H9 (cell line): ENCODE measurements at places on chromosomes 7 and 10.
A peak's percentile ranks its signal among the peaks of the same experiment; 100 is the strongest.

- no peak for DNase-seq
Observed at GRCh38 chr7:138545123-138545522, 85.1 kb downstream of the TRIM24 start.

GRCh38 chr10:62019685-62020359 lies 118.3 kb downstream of the ARID5B start:
- no peak for DNase-seq

- no peak for DNase-seq
Observed at GRCh38 chr10:128741680-128742079, 615.5 kb upstream of the MKI67 start.

DNA sequence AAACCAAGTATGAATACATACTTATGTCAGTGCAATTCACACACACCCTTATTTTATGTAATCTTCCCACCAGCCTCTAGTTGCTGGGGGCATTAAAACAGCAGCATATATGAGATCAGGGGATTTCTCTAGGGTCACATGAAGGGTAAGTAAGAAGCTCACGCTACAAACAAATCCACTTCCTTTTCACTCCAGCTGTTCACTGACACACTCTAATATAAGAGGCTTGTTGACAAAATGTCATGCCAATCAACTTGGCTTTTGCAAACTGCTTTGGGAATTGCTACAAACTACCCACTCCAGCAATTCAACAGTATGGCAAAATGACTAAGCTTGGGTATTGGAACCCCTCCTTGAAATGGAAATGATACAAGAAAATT lies 10.3 kb downstream of the FAM3C start:
- DNase-seq, result no peak

DNA sequence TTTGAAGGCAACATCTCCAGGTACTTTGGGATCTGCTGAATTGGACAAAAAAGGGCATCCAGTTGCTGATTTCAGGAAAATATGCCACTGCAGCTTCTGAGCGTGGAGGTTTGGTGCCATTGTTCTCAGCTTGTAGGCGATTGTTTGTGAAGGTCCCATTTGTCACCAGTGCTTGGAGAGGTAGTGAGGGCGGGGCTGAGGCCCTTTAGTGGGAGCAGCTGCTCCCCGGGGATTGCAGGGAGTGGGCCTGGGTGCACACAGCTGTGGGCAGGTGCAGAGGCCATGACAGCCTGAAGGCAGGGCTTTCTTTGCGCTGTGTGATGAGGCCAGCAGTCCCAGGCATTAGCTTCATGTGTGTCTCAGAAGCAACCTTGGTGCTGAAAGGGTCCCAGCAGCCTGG lies 3.9 kb downstream of the FAM20C start:
- no peak for DNase-seq

DNA sequence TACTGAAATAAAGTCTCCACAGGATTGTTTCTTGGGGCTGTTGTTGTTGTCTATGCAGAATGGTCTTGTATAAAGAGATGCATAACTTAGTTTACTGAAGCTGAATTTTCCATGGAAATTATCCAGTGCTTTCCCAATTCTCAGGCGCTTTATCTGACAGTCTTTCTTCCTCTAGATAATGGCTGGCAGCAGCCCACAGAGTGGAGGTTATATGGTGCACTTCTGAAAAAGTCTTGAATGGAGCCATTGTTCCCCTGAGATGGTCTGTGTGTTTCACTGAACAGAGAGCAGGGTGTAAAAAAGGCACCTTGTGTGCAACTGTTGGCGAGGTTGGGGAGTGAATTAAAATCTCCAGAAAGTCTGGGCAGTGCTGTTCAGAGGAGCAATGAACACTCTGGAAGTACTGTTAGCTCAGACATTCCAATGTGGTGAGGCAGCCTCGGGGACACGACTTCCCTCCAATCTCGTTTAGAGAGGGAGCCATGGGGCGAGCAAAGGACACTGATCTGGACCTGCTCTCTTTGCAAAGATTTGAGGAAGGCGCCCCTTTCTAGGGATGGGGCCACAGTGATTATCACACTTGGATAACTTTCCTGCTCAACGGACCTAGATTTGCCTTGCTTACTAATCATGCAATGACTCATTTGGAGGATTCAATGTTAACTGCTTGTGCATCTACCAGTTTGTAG lies 2.0 kb upstream of the PLCE1 start:
- DNase-seq, result peak; percentile 57

- DNase-seq, result no peak
Observed at GRCh38 chr7:102323914-102324195, 32.4 kb downstream of the SPDYE6 start.

- no peak for DNase-seq
Observed at GRCh38 chr10:61073391-61073790, 129.4 kb upstream of the RHOBTB1 start.

GRCh38 chr10:74262856-74263255 lies 111.8 kb downstream of the ADK start:
- DNase-seq, result no peak

DNA sequence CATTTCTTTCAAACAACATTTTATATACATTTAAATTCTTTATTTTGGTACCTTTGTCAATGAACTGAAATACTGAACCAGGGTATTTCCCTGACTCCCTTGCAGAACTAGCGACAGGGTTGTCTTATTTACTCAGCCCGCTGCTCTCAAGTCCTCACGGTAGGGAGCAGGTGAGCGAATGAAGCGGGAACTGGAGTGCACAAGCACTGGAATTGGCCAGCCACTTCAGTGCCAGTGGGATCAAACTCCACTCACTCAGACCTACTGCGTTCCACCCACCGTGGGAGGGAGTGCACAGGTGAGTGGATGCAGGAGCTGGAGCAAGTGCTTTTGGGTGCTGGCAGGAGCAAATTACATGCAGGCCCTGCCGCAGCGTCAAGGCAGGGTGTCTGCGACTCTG lies 28.1 kb upstream of the NEUROD6 start:
- DNase-seq, result no peak

GRCh38 chr7:143458263-143458662 lies 15.0 kb downstream of the TAS2R60 start:
- no peak for DNase-seq

GRCh38 chr7:155043756-155044155 lies 26.4 kb upstream of the HTR5A start:
- peak; percentile 39 for DNase-seq

DNA sequence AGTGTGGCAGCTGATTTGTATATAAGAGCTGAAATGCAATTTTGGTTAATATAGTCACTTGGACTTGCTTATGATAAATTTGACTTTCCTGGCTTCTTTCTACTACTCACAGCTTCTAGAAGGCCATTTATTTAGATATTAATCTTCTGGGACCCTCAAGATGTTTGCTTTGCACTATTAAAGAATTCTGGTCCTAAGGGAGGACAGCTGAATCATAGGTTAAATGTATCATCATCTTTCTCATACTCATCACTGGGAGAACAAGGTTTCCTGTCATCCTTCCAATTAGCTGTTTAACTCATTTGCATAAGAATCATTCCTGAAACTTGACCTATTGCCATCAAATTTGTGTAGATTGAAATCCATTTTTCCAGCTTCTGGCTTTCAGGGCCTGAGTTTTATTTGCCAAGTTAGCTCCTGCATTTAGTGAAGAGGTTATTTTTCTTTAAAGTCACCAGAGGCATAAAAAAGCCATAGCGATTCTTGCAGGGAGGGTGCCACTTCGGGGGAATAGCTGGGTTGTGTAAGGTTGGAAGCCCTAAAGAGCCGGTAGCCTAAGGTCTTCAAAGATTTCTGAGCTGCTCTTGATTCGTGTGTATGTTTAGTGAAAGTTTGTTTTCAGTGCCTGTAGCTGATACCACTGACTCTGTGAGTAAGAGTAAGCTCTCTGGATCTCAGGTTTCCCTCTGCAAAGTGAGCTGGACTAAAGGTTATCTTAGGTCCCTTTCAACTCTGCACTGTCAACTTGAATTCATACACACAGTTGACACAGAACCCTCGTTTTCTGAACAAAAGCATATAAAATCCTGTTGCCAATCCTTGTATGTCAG lies 4.3 kb downstream of the MAP3K8 start:
- no peak for DNase-seq

DNA sequence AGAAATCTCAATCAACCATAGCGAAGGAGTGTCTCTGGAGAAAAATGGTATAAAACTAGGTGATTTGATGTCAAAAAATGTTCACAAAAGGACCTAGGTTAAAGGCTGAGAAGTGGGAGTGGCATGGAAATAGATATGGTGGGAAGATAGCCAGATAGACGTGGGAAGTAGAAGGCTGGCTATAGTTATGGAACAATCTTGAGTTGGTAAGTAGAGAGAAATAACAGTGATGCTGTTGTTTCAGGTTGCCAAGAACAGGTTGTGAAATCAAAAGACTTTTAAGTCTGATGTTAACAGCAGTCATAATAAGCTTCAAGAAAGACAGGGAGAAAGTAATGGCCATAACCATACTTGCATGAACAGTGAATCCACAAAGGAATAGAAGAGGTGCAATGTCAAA lies 106.1 kb upstream of the RSU1 start:
- no peak for DNase-seq

DNA sequence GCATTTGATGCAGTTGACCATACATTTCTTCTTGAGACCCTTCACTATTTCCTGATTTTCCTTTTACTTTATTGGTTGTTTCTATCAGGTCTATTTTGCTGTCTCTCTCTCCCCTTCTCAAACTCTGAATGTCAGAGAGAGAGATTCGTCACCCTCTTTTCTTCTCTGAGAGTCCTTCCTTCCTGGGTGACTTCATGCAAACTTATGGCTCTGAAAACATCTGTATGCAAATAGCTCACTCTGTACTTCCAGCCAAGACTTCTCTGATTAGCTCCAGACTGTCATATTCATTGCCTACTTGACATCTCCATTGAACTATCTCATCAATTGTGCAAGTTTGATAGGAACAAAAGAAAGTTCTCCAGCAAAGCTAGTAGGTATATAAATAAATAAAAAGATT lies 191.7 kb upstream of the KLF6 start:
- no peak for DNase-seq

- no peak for DNase-seq
Observed at GRCh38 chr7:44043902-44044301, 600 bp upstream of the DBNL start.

DNA sequence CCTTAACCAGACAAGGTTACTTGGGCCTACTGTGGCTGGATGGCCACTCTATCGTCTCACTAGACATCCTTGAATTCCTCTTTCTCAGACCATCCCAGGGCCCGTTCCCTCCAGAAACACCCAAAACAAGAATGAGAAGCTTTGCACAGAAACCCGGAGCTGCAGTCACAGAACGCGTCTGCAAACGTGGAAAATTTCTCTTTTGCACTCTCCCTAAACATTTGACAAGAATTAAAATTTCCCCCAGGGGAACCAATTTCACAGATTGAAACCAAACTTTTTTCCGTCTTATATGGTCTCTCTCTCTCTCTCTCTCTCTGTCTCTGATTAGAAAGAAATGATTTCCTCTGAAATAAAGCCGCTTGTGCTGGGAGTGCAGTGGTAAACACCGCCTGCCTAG lies 120.7 kb downstream of the MKX start:
- no peak for DNase-seq

DNA sequence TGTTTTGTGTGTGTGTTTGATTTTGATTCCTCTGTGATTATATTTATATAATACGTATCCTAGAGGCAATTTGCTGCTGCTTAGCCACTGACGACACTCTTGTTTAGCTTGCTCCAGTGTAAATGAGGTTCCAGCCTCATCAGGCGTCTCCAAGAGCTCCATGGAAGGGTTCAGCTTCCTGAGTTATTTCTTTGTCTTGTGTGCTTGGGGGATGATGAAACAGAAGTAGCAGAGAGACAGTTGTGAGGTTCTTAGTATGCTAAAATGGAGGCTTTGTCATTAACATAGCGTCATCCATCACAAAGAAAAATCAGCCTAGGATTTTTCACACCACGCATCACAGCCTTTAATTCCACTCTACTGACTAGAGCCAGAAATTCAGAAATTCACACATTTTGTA lies 85.1 kb downstream of the KLF6 start:
- DNase-seq, result no peak

- DNase-seq, result no peak
Observed at GRCh38 chr7:115009736-115010440, 88.0 kb downstream of the MDFIC start.

DNA sequence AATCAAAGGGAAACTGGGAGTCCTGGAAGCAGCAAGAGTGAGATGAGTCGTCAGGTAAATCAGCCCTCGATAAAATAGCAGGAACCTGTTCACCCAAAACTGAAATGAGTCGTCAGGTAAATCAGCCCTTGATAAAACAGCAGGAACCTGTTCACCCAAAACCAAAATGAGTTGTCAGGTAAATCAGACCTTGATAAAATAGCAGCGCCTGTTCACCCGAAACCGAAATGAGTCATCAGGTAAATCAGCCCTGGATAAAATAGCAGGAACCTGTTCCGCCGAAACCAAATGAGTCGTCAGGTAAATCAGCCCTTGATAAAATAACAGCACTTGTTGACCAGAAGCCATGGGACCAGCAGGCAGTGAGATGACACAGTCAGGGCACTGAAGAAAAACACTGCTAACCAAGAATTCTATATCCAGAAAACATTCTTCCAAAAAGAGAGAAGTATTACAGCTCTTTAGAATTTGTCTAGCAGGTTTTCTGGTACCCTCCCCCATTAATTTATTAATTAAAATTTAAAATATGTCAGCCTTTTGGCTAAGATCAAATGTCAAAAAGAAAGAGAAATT lies 3.4 kb upstream of the CYP2E1 start:
- no peak for DNase-seq

- no peak for DNase-seq
Observed at GRCh38 chr10:71634531-71635164, 84.9 kb downstream of the C10orf105 start.

DNA sequence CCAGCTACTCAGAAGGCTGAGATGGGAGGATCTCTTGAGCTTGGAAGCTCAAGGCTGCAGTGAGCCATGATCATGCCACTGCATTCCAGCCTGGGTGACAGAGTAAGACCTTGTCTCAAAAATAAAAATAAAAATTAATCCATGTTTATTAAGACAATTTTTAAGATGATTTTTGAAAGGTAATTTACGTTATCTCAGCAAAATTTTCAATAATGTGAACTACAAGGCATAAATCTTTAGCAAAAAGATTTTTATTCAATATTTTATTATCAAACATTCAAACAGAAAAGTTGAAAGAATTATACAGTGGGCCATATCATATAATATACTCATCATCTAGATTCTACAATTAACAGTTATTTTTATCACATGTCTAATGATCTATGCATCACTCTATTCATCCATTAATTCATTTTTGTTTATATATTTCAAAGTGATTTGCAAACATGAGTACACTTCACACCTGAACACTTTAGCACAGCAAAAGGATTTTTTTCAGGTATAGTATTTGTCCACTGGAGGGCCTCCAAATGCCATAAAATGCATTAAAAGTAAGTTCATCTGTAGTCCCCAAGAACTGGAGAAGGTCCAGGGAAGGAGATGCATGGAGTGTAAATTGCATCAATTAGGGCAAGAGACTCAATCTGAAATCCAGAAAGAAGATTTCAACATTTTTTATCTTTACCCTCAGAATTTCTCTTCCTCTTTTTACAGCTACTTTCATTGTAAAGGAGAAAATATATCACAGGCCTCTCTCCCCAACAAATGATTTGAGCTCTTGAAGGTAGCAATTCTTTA lies 38.6 kb upstream of the RSBN1L start:
- DNase-seq, result no peak
